ENCODE measurements at places on chromosomes 7 and 10. TPM values are rescaled to one million over a fixed set of nuclear protein-coding genes. Genes with fewer than 3 reads are reported as not detected.
A peak's percentile ranks its signal among the peaks of the same experiment; 100 is the strongest.

The SDK1 gene
- total RNA-seq: 0.06 TPM

The CLEC2L gene
- total RNA-seq: not detected

The PIP gene
- total RNA-seq: not detected

GRCh38 chr10:119199231-119199992 is 8.0 kb upstream of the GRK5 start:
- no peaks in the 10 kb centered on the region for H3K36me3 ChIP-seq
- H3K27ac ChIP-seq: no peak overlapping the region
- H3K4me3 ChIP-seq: no peak overlapping the region
- peaks cover 14% of the 10 kb centered on the region for H3K4me1 ChIP-seq
- DNase-seq: peak; percentile 64
- H3K27me3 ChIP-seq: peaks cover 4% of the 10 kb centered on the region

The PRR15 gene
- total RNA-seq: not detected

The SLC26A3 gene
- not detected for total RNA-seq

DNA sequence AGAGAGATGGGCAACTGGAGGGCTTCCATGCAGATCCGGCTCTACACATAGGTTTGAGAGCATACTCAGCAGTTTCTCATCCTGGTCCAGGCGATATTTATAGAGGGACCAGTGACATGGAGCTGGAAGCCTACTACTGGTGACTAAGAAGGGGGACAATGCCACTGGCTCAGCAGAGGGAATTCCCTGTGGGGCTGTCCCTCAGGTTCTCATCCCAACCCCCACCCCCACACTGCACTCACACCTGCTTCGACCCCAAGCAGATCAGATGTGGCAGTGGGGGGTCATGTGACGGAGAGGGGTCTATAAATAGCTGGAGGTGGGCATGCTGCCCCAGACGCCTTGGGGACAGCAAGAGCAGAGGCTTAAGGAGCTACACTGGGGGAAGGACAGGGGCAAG is at the start of gene CLCN1:
TSS of gene CLCN1 (plus strand) at position 336 of the 400 bp plus-strand sequence. CDS start 102 bp downstream, outside the sequence.
- H3K4me3 ChIP-seq: no peak within 1 kb of the TSS
- peaks cover 16% of the 10 kb centered on the region for H3K4me1 ChIP-seq
- no peak within 1 kb of the TSS for H3K27ac ChIP-seq
- DNase-seq: no peak
- peaks cover 2% of the 10 kb centered on the region for H3K27me3 ChIP-seq

Data from activated CD8-positive, alpha-beta memory T cell treated with anti-CD3 and anti-CD28 coated beads, Interleukin-2, amount 10 ng/mL, durations not matched to agents 7 days and 5 days (primary cell).